Osteocyte (in vitro differentiated cells): ENCODE measurements at places on chromosomes 16 and 17. TPM values are rescaled to one million over a fixed set of nuclear protein-coding genes. Genes with fewer than 3 reads are reported as not detected.
A peak's percentile ranks its signal among the peaks of the same experiment; 100 is the strongest.

The BICDL2 gene
- not detected in 2 replicates for total RNA-seq

The NOTUM gene
- total RNA-seq = 0.30 TPM in 1 of 2 replicates, not detected in the other

The PLEKHM1 gene
- total RNA-seq = 41.0 and 41.7 TPM in 2 replicates

The HEATR9 gene
- total RNA-seq = not detected in 2 replicates

The SLC13A2 gene
- not detected in 2 replicates for total RNA-seq

The CSH2 gene
- total RNA-seq = not detected in 2 replicates

DNA sequence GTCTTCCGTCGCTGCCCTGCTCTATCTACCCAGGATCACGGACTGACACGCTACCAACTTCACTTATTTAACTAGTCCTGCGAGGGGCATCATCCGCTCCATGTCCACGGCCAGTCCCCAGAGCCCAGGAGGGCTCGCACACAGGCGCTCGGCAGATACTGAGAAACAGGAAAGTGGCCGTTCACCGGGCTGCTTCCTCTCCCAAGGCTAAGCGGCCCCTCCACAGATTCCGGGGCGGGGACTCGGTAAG, 388 bp downstream of the OXLD1 start:
- DNase-seq = no peak
- peak overlapping the region; percentile 93 for H3K4me3 ChIP-seq
- peaks cover 17% of the 10 kb centered on the region for H3K4me1 ChIP-seq
- peaks cover 7% of the 10 kb centered on the region for H3K36me3 ChIP-seq
- H3K27me3 ChIP-seq = no peaks in the 10 kb centered on the region

DNA sequence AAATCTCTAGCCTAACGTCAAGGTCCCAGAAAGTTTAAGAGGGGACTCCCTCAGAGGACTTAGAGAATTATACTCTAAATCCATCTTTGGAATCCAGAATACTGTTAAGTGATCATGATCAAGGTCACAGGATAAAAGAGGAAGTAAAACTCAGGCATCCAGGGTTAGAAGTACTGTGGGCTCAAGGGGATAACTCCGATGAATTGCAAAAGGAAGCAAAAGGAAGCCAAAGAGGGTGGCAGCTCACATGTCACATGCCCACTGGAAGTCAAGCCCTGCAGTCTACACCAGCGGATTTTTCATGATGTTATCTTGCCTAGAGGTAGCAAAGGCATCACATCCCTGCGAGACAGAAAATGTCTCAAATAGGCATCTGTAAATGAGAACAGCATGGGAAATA, 3.8 kb downstream of the ZNF821 start:
- DNase-seq = peak; percentile 11
- no peaks in the 10 kb centered on the region for H3K27me3 ChIP-seq
- H3K36me3 ChIP-seq = peaks cover 23% of the 10 kb centered on the region
- no peak overlapping the region for H3K4me3 ChIP-seq
- H3K27ac ChIP-seq = no peak overlapping the region
- H3K4me1 ChIP-seq = peaks cover 14% of the 10 kb centered on the region

- no peaks in the 10 kb centered on the region for H3K27me3 ChIP-seq
- H3K4me1 ChIP-seq = peaks cover 27% of the 10 kb centered on the region
- peak overlapping the region; percentile 78 for H3K27ac ChIP-seq
- H3K4me3 ChIP-seq = peak overlapping the region; percentile 98
- DNase-seq = no peak
Observed at GRCh38 chr16:8798174-8798527, 512 bp downstream of the PMM2 start.

- DNase-seq = no peak
- H3K4me1 ChIP-seq = no peaks in the 10 kb centered on the region
- H3K27ac ChIP-seq = no peak overlapping the region
- H3K4me3 ChIP-seq = no peak overlapping the region
- no peaks in the 10 kb centered on the region for H3K36me3 ChIP-seq
- peaks cover 12% of the 10 kb centered on the region for H3K27me3 ChIP-seq
Observed at GRCh38 chr16:54816471-54816870, 114.2 kb upstream of the IRX5 start.

DNA sequence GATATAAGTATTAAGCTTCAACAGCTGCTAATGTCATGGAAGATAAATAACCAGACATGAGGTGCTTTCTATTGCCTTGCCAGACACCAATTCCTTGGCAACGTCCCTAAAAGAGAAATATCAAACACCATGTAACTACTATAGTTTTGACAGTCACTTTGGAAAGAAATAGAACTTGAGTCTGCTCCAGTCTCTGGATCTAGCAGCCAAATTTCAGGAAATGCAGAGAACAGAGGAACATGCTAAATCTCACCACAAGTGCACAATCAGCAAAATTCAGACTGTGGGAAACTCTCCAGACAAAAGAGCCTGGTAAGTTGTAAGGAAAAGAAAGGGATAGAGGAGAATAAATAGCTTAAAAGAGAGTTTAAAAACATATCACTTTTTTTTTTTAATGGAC, 28.4 kb upstream of the TANC2 start:
- peaks cover 35% of the 10 kb centered on the region for H3K27me3 ChIP-seq
- H3K36me3 ChIP-seq = peaks cover 10% of the 10 kb centered on the region
- DNase-seq = no peak
